Psoas muscle (tissue), 8 donors: ENCODE measurements at places on chromosomes 7 and 10. TPM values are rescaled to one million over a fixed set of nuclear protein-coding genes. Genes with fewer than 3 reads are reported as not detected.

Gene GCC1
- 8.4 TPM for total RNA-seq

- DNase-seq: no peak
Observed at GRCh38 chr10:117390420-117390819, 15.2 kb upstream of the PDZD8 start.

Gene ARMH3
- 14.1 TPM for total RNA-seq

Gene POMZP3
- total RNA-seq: 8.0 TPM

DNA sequence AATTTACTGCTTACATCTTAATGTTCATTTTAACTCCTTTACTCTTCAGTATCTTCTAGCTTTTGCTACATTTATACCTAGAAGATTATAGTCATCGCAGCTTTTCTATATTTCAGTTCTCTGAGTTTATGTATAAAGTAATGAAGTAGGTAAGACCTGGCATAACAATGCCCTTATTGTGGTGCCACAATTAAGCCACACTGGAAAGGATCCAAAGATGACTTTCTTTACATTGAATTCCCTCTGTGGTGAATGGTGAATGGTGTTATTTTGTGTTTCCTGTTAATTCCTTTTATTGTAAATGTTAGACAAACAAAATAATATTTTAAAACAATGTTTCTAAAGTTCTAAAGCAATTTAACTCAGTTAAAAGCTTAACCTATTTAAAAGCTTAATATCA lies 36.2 kb downstream of the SEMA3D start:
- no peak for DNase-seq

DNA sequence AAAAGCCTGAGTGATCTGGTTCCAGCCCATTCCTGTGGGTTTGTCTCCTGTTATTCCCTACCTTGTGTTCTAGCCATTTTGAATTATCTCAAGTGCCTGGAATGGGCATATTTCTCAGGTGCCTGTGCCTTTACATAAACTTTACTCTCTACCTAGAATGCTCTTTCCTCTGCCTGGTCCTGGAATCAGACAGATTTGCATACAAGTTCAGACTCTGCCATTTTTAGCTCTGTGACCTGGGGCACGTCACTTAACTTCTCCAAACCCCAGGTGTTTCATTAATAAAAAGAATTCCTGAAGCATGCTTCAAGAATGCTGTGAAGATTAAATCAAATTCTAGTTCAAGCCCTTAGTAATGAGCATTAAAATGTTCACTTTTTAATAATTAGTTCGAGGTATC lies 7.8 kb downstream of the DCLRE1A start:
- DNase-seq: no peak

DNA sequence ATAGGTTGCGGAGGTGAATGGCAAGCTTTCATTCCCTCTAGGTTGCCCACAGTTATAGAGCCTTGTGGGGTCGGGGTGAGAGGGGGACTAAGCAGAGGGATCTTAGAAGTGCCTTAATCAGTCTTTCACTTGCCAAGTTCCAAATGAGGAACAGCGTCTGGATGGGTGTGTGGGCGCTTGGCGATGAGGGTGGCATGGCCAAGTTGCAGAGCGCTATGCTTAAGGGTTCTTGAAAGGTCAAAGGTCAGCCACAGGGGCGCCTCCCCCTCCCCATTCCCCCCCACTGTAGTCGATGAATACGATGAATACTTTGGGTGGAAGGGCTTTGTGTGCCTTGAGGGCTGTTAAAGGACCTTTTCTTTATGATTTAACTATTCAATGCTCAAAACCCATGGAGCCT lies 185.0 kb downstream of the TCF7L2 start:
- DNase-seq: no peak
